Glomerular endothelial cell (primary cell): ENCODE measurements at places on chromosomes 2 and 18. TPM values are rescaled to one million over a fixed set of nuclear protein-coding genes. Genes with fewer than 3 reads are reported as not detected.

GRCh38 chr2:109471658-109472057, 142.1 kb downstream of the SEPTIN10 start:
- no peak for DNase-seq

DNA sequence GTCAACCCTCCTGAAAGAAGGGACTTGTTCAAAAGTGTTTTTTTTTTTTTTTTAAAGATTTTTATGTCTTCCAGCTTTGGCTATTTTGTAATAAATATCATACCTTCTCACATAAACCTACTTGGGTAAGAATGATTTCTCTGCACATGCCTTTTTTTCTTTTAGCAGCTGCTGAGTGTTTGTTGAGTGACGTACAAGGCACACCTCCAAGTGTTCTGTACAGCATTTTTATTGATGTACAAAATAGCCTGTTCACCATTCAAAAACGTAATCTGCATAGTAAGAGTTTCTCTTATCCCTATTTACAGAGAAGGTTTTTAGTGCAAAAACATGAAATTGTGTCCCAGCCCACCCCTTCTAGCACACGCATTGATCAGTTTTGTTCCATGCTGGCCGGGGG, 77.6 kb downstream of the MEP1B start:
- DNase-seq = no peak

The LYPD1 gene
- 18.8 and 29.2 TPM in 2 replicates for total RNA-seq

The PLEKHH2 gene
- 1.6 and 5.7 TPM in 2 replicates for total RNA-seq

The MAP3K19 gene
- total RNA-seq = not detected in 2 replicates

The RUFY4 gene
- not detected in 2 replicates for total RNA-seq

GRCh38 chr18:45280481-45281276, 334.6 kb upstream of the SLC14A2 start:
- no peak for DNase-seq

The MARCO gene
- total RNA-seq = not detected in 2 replicates

DNA sequence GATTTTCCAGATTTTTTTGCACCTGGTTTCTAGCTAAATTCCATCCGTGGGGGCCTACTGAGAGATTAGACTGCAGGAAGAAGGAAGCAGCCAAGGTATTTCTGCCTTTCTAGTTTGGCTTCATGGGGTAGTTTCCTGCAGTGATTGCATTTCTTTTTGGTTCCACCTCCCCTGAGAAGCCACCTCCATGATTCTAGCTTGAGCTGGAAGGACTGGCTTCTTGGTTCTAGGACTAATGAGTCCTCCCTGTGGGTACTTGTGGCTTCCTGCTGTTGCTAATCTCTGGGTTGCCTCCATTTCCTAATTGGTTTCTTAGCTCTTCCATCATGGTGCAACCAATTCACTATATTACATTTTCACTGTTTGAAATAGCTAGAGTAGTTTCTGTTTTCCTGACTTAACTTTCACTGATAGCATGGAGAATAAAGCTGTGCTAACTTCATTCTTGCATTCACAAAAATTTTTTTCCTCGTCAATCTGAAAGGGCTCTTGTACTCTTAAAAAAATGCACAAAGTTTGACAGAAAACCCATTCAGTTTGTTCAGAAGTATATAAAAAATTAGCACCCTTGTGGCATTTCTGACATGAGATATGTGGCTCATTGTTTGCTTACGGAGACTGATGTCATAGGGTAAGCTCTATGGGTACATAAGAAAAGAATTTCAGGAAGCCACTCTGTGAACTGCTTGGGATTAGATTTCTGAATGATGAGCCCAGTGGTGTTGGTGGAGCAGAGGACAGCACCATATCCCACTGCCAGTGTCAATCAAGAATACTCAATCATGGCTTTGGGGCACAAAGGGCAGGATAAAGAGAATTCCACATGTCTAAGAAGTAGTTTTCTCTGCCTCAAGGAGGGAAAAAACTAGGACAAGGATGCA, 242.8 kb upstream of the RBMS1 start:
- DNase-seq = no peak

The HOXD9 gene
- total RNA-seq = 4.7 and 7.6 TPM in 2 replicates

The ZC3H6 gene
- 2.5 and 3.2 TPM in 2 replicates for total RNA-seq

DNA sequence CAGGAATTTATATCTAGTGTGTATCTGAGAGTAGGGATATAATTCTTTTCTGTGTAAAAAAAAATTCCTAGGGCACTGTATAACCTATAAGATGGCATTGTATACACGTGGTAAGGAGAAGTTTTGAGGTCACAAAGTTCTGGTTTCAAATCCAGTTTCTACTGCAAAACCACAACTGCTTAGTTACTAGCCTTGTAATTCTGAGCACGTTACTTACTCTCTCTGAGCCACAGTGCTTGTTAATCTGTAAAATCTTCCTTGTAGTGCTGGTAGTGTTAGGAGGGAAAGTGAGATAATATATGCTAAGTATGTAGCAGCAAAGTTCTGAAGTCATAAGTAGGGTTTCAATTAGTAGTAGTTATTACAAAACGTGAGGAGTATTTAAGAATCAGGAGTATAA, 175.4 kb downstream of the SATB2 start:
- DNase-seq = no peak

GRCh38 chr2:144288438-144288837, 231.5 kb downstream of the ZEB2 start:
- DNase-seq = no peak

DNA sequence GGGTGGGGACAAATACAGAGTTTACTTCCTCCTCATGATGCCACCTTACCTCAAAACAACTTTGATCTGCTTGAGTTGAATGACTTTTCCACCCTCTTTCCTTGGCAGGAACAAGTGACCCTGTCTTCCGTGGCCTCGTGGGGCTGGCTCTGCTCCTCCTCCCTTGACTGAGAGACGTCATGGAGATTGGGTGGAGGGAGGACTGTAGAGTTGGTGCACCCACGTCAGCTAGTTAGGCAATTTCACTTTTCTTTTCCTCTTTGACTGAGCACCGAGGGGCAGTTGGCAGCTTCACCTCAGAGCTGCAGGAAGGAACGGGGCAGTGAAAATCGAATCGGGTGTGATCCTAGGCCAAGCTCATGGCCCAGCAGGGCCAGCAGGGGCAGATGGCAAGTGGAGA, at the start of gene SP140:
Gene SP140 (plus strand): TSS at position 251 of the 400 bp plus-strand sequence. CDS start 109 bp downstream, at position 360.
- no peak for DNase-seq

- no peak for DNase-seq
Observed at GRCh38 chr2:38016219-38016618, 59.7 kb downstream of the CYP1B1 start.

- no peak for DNase-seq
Observed at GRCh38 chr2:229519655-229520430, 194.5 kb downstream of the DNER start.

DNA sequence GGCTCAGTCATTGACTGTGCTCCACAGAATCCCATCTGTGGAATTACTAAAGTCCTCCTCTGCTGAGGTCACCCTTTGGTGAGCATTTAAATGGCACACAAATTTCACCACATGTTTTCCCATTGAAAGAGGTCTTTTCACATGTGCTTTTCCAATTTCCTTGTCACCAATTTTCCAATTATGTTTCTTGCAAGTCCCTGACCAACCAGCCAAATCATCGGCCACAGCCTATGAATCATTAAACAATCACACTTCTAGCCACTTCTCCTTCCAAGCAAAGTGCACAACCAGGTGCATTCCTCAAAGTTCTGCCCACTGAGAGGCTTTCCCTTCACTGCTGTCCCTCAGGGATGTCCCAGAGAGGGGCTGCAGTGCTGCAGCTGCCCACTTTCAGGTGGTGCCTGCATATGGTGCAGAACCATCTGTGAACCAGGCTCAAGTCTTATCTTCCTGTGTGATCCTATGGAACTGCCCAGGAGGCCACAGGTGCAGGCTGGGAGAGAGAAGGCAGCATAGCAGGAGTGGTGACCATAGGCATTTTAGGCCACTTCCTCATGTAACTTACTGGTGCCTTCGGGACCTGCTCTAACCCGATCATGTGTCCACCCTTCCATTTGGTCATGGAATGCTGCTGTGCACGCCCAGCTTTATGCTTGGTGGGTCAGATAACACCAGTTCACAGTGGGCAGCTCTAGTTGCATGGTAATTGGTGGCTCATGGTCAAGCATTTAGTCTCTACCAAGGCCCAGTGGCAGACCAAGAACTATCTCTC, 153.0 kb downstream of the SEPTIN10 start:
- no peak for DNase-seq

The PPP3R1 gene
- 28.1 and 39.4 TPM in 2 replicates for total RNA-seq

GRCh38 chr2:212064318-212064717, 474.3 kb downstream of the ERBB4 start:
- DNase-seq = no peak
